ENCODE measurements at places on chromosomes 16 and 17.

DNA sequence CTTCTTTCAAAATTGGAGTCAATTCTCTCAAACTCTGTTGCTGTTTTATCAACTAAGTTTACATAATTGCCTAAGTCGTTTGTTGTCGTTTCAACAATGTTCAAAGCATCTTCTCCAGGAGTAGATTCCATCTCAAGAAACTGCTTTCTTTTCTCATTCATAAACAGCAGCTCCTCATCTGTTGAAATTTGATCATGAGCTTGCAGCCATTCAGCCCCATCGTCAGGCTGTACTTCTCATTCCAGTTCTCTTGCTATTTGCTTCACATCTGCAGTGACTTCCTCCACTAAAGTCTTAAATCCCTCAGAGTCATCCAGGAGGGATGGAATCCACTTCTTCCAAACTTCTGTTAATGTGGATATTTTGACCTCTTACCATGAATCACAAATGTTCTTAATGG is 230.6 kb downstream of the IRF8 start:
- no peak for DNase-seq

- no peak for DNase-seq
Measured at GRCh38 chr17:73290399-73291259, 21.2 kb downstream of the CDC42EP4 start.

GRCh38 chr17:76643553-76644148 is at the start of gene ST6GALNAC1:
Gene ST6GALNAC1 (minus strand): TSS chr17:76643757. CDS start chr17:76643638, 119 bp downstream.
- DNase-seq: no peak

- DNase-seq: no peak
Measured at GRCh38 chr16:75250809-75251279, 580 bp downstream of the BCAR1 start.

DNA sequence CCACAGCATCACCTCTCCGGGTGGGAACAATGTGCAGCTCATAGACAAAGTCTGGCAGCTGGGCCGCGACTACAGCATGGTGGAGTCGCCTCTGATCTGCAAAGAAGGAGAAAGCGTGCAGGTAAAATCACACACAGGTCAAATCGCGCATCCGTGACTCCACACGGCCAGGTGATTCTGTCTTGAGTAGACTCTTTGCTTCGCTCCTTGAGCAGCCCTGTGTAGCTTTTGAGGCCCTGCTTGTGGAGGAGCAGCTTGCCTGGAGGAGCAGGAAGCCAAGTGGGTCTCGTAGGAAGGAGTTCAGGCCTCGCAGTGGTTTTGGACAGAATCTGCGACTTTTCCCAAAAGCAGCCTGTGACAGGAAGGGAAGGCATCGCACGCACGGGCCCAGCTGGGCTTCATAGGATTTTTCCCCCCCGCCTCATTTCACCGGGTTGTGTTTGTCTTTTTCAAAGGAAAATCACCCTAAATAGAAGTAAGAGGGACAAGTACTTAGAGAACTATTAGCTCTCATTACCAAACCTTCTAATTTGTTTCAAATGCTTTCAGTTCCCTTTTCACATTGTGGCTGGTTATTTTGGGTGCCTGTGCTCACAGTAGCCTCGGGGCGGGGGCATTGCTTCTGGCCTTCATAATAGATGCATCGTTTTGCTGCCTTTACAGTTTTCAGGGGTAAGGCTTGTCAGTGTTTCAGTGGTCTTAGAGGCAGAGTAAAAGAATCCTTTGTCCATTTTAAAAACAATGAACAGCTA is 71.5 kb downstream of the SEC14L1 start:
- no peak for DNase-seq

DNA sequence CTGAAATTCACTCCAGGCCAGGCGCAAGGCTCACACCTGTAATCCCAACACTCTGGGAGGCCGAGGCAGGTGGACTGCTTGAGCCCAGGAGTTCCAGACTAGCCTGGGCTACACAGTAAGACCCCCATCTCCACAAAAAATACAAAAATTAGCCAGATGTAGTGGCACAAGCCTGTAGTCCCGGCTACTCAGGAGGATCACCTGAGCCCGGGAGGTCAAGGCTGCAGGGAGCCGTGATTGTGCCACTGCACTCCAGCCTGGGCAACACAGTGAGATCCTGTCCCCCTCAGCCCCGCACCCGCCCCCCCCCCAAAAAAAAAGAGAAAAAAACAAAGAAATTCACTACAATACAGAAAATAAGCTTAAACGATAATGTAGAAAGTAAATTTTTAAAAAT is 31.5 kb downstream of the MBTPS1 start:
- no peak for DNase-seq

All from stimulated activated CD4-positive, alpha-beta T cell treated with anti-CD3 and anti-CD28 coated beads, Interleukin-2, amount 100 ng/mL, for 48 hours (primary cell).